ENCODE measurements at places on chromosomes 16 and 17. TPM values are rescaled to one million over a fixed set of nuclear protein-coding genes. Genes with fewer than 3 reads are reported as not detected.

GRCh38 chr17:72421128-72422092 is 300.6 kb downstream of the SOX9 start:
- DNase-seq, result peak; percentile 4

DNA sequence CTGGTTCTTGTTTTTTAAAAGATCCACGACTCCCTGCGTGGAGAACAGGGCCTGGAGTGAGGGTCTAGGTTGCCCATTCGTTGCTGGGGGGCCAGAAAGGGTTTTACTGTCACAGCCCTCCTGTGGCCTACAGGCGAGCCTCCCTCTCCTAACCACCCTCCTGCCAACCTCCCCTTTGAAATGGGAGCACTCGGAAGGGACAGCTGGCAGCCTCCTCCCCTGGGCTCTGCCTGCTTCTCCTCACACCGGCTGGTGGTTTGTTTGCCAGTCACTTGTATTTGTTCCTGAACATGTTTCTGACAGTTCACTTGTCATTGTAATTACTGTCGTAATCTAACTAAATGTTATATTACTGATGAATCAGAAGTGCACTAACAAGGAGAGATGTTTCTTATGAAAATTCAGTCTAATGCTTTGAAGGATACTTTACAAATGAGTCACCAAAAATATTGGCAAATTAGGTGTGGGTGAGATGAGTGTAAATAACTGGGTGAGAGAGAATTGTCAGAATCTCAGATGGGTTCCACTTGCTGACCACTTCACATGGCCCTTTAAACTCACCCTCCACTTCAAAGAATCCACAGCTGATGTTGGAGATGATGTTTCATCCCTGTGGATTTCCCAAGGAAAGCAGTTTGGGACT is 2.7 kb upstream of the SPPL2C start:
- no peak for DNase-seq

- no peak for DNase-seq
Measured at GRCh38 chr17:46765453-46765852, 53.0 kb downstream of the WNT3 start.

GRCh38 chr16:77509796-77510195 is 75.0 kb upstream of the ADAMTS18 start:
- no peak for DNase-seq

- no peak for DNase-seq
Measured at GRCh38 chr17:68054296-68054900, 18.9 kb downstream of the KPNA2 start.

DNA sequence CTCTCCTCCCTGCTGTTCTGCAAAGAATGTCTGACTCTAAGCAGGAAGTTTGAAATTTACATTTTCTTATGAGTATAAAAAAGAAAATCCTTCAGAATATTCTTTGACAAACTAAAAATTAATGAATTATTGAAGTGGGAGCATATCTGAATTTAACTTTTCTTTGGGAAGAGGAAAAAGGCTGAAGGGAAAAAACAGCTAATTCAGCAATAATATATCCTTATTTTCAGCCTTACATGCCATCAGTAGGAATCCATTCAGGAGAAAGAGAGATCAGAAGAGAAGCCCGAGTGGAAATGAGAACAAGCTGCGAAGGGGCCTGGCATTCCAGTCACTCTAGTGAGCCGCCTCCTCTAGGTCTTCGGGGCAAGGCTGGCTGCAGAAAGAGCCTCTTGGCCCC is 41.7 kb upstream of the BCAR1 start:
- DNase-seq, result no peak

DNA sequence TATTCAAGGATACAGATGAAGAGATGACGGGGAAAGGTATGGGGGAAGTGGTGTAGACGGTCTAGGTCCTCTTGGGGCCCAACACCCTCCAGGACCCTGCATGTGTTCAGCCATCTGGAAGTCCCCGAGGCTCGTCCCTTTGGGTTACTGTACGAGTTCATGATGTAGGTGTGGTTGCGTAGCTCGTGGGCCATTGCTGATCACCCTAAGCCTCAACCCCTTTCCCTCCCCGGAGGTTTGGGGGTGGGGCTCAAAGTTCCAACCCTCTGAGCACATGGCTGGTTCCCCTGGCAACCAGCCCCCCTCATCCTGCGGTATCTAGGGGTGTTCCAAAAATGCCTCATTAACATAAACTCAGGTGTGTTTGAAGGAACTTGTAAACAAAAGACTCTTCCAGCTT is 98.8 kb upstream of the METRNL start:
- no peak for DNase-seq

DNA sequence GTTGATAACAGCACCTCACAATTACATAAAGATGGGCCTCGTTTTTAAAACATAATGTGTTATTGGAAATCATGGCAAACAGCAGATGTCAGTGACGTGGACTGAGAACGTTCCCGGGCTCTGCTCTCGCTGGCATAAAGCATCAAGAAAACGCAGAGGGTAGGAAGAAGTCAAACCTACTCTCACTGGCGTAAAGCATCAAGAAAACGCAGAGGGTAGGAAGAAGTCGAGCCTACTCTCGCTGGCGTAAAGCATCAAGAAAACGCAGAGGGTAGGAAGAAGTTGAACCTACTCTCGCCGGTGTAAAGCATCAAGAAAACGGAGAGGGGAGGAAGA is 110.6 kb downstream of the VPS53 start:
- no peak for DNase-seq

GRCh38 chr16:74829637-74830036 is 55.0 kb upstream of the FA2H start:
- no peak for DNase-seq

DNA sequence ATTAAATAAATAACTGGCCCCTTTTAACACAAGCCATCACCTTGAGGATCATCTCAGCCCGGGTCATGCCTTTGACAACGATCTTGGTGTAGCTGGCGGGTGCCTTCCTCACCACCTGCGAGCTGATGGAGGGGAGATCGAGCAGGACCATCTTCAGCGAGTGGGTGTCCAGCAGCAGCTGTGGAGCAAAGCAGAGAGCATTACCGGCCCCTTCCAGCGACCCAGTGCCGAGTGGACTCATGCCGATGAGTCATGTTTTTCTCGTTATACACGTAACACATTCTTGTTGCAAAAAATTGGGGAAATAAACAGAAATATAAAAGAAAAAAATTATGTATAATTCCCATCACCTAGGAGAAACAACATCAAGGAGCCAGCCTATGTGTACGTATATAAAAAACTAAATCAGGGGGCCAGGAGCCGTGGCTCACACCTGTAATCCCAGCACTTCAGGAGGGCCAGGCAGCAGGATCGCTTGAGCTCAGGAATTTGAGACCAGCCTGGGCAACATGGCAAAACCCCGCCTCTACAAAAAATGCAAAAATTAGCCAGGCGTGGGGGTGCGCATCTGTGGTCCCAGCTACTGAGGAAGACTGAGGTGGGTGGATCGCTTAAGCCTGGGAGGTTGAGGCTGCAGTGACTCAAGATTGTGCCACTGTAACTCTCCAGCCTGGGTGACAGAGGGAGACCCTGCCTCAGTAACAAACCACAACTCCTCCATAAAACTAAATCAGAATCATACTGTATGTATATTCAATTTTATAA is 169.1 kb upstream of the RPH3AL start:
- no peak for DNase-seq

- DNase-seq, result peak; percentile 34
Measured at GRCh38 chr17:57553991-57554825, 190.9 kb downstream of the CCDC182 start.

DNA sequence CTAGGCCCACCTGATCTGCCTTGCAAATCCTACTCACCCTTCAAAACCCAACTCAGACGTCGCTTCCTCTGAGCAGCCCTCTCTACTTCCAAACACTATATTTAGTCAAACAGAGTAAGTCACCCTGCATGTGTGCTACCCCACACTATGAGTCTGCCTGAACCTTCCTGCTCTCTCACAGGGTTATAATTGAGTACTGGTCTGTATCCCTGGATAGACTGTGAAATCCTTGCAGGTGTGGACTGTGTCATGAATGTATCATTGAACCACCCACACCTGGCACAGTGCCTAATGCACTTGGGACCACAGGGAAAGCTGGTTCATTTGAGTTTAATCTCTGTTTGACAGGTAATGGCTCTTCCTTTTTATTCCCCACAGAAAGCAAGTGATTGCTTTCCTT is 3.4 kb downstream of the FBXO39 start:
- no peak for DNase-seq

The NPIPA2 gene
- 10.7 TPM for total RNA-seq

The LGALS9B gene
- not detected for total RNA-seq

The TSPOAP1 gene
- total RNA-seq, result 54.4 TPM
